Hepatocyte (in vitro differentiated cells): ENCODE measurements at places on chromosomes 6 and 20.

- no peaks in the 10 kb centered on the region for H3K36me3 ChIP-seq
- no peaks in the 10 kb centered on the region for H3K4me1 ChIP-seq
- no peak for DNase-seq
- H3K27me3 ChIP-seq, result no peaks in the 10 kb centered on the region
- H3K27ac ChIP-seq, result no peak overlapping the region
- H3K4me3 ChIP-seq, result no peak overlapping the region
These were observed 25.3 kb upstream of the SMIM8 start for GRCh38 chr6:87297119-87297518.

- no peaks in the 10 kb centered on the region for H3K27me3 ChIP-seq
- DNase-seq, result no peak
- no peaks in the 10 kb centered on the region for H3K36me3 ChIP-seq
- no peak overlapping the region for H3K27ac ChIP-seq
These were observed 16.0 kb downstream of the FOXO3 start for GRCh38 chr6:108576709-108577108.

DNA sequence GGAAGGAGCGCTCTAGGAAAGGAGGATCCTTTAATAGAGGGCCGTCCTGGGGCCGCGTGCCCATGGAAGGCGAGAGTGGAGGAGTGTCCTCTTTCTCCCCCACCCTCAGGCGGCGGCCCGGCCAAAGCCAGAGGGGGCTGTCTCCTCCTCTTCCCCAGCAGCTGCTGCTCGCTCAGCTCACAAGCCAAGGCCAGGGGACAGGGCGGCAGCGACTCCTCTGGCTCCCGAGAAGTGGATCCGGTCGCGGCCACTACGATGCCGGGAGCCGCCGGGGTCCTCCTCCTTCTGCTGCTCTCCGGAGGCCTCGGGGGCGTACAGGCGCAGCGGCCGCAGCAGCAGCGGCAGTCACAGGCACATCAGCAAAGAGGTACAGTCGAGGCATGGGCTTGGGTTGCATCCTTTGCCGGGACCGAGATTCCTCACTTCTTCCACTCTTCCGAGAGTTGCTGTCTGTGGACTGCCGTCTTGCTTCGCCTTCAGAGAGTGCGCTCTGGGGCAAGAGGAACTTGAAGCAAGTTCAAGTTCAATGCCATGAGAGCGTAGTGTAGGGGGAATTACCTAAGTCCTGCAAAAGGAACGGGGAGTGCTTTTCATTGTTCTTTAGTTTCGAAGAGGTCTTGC lies at the start of gene LAMA2:
Gene LAMA2 (plus strand): TSS at position 148 of the 621 bp plus-strand sequence. CDS start 108 bp downstream, at position 256.
- H3K27ac ChIP-seq, result peak within 1 kb of the TSS; percentile 74
- no peaks in the 10 kb centered on the region for H3K27me3 ChIP-seq
- H3K4me3 ChIP-seq, result peak within 1 kb of the TSS; percentile 35
- H3K4me1 ChIP-seq, result peaks cover 10% of the 10 kb centered on the region
- peak; percentile 84 for DNase-seq

DNA sequence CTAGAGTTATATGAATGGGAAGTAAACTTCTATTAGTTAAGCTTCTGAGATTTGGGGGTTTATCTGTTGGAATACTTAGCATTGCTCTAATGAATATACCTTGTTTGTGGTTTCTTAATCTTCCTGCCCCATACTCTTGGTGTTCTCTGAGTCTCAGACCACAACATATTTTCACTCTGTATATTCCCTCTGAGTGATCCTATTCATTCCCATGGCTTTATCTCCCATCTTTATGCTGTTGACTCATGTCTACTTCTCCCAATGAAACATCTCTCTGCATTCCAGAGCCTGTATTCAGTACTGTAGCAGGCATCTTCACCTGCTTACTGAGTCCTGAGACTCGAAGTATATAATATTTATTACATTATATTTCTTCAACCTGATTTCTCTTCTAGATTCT lies 283.7 kb upstream of the MAP3K7 start:
- H3K4me3 ChIP-seq, result no peak overlapping the region
- H3K4me1 ChIP-seq, result no peaks in the 10 kb centered on the region
- no peak overlapping the region for H3K27ac ChIP-seq
- no peak for DNase-seq

- H3K4me1 ChIP-seq, result no peaks in the 10 kb centered on the region
- no peak overlapping the region for H3K4me3 ChIP-seq
- no peaks in the 10 kb centered on the region for H3K36me3 ChIP-seq
- no peak overlapping the region for H3K27ac ChIP-seq
- H3K27me3 ChIP-seq, result no peaks in the 10 kb centered on the region
These were observed 51.7 kb downstream of the CTNNBL1 start for GRCh38 chr20:37745553-37745952.

DNA sequence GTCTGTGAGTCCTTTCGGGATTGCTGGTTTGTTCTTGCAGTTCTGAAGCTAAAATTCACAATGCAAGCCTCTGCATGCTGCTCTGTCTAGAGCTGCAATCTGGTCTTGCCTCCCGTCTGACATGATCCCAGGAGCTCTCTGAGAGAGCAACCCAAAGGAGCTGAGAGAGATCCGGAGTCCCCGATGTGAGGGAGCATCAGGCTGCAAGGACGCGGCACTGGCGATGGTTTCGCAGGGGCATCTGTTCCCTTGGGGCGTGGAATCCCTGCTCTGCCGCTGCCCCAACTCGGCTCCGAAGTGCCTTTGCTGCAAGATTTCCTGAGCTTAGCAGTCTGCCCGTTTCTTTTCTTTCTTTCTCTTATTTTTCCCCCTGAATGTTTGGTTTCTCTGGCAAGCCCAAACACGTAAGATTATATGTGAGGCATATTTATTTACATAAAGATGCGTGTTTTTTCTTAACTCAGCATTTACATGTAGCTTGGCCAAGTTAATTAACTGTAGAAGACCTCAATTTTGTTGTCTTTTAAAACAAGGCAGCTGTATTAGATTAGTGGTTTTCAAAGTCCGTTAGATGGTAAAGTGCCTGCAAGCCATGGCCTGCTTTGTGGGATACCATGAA lies 873.0 kb downstream of the KIF16B start:
- DNase-seq, result no peak
- H3K36me3 ChIP-seq, result no peaks in the 10 kb centered on the region
- peak overlapping the region; percentile 71 for H3K27ac ChIP-seq

DNA sequence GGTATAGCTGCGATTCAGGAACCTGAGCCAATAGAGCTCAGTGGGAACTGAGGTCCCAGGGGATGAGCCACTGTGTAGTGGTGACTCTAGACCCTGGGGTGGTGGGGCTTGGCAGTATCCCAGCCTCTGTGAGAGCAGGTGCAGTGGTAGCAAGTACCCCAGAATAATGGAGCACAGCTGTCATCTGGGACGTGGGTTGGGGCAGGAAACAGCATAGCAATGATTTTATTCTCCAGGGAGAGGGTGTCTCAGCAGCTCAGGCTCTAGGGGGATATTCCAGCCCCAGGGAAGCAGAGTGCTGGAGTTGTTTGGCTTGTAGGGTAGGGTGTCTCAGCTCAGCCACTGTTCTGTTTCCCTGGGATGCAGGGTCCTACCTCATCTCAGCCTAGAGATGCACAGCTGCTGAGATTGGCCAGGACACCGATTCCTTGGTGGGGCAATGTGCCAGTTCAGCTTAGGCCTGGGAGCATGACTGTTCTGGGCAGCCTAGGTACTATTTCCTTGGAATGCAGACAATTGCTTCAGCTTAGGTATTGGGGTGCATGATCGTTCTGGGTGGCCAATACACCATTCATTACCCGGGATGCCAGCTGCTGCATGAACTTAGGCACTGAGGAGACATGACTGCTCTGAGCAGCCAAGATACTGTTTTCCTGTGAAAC lies 34.0 kb upstream of the NUP153 start:
- no peak for DNase-seq
- no peak overlapping the region for H3K27ac ChIP-seq
- no peak overlapping the region for H3K4me3 ChIP-seq

- no peaks in the 10 kb centered on the region for H3K36me3 ChIP-seq
- no peak overlapping the region for H3K27ac ChIP-seq
- no peak for DNase-seq
These were observed 19.7 kb upstream of the NTSR1 start for GRCh38 chr20:62688855-62689460.

DNA sequence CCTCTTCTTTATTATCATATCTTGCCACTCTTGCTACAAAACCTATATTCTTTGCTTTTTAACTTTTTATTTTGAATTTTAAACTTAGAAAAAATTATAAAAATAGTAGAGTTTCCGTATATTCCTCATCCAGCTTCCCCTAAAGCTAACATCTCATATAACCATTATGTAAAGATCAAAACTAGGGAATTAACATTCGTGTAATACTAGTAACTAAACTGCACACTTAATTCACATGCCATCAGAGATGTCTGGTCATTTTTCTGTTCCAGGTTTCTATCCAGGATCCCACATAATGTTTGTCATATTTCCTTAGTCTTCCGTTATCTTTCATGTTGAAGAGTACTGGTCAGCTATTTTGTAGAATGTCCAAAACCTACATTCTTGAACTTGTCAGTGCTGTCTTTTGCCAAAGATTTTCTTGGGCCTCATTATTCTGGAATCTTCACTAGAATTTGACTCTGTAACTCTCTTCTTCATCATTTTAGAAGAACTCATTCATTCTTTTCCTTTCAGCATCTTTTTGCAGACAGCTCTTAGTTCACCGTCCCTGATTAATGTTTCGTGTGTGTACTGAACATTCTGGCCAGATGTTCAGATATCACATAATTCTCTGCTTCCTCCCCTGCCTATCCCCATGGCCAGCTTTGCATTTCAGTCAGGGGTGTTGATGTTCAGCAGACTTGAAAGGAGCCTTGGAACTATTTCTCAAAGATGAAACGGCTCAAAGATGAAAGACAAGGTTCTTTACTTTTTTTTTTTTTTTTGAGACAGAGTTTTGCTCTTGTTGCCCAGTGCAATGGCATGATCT lies 9.4 kb downstream of the CTNNBL1 start:
- DNase-seq, result peak; percentile 16
- no peaks in the 10 kb centered on the region for H3K36me3 ChIP-seq
- H3K27ac ChIP-seq, result peak overlapping the region; percentile 42
- no peaks in the 10 kb centered on the region for H3K27me3 ChIP-seq
- H3K4me1 ChIP-seq, result no peaks in the 10 kb centered on the region

GRCh38 chr6:36997811-36998722 lies 7.4 kb upstream of the FGD2 start:
- DNase-seq, result no peak
- no peaks in the 10 kb centered on the region for H3K27me3 ChIP-seq
- peak overlapping the region; percentile 57 for H3K27ac ChIP-seq
- no peak overlapping the region for H3K4me3 ChIP-seq
- no peaks in the 10 kb centered on the region for H3K36me3 ChIP-seq
- peaks cover 10% of the 10 kb centered on the region for H3K4me1 ChIP-seq

GRCh38 chr6:132685009-132685408 lies 26.0 kb upstream of the TAAR1 start:
- no peaks in the 10 kb centered on the region for H3K4me1 ChIP-seq
- no peaks in the 10 kb centered on the region for H3K27me3 ChIP-seq
- no peak overlapping the region for H3K27ac ChIP-seq
- H3K4me3 ChIP-seq, result no peak overlapping the region
- DNase-seq, result no peak

- DNase-seq, result no peak
- no peak overlapping the region for H3K27ac ChIP-seq
- no peaks in the 10 kb centered on the region for H3K36me3 ChIP-seq
- no peak overlapping the region for H3K4me3 ChIP-seq
- H3K4me1 ChIP-seq, result no peaks in the 10 kb centered on the region
These were observed 80.6 kb upstream of the SULF2 start for GRCh38 chr20:47865912-47866311.
